Naive thymus-derived CD8-positive, alpha-beta T cell (primary cell): ENCODE measurements at places on chromosomes 4 and X. TPM values are rescaled to one million over a fixed set of nuclear protein-coding genes. Genes with fewer than 3 reads are reported as not detected.

Gene FAM184B
- not detected for total RNA-seq

Gene MAGEB17
- total RNA-seq: not detected

Gene SMIM10L2A
- 5.5 TPM for total RNA-seq

Gene ACE2
- total RNA-seq: not detected

Gene PIR
- total RNA-seq: 0.78 TPM

Gene IL21
- not detected for total RNA-seq

Gene ERCC6L
- 0.22 TPM for total RNA-seq

Gene MAGEA1
- total RNA-seq: not detected

Gene STS
- total RNA-seq: 0.55 TPM

Gene CYP2U1
- 9.7 TPM for total RNA-seq

Gene VSIG4
- 0.60 TPM for total RNA-seq

Gene CA5B
- total RNA-seq: 41.2 TPM

Gene NSG1
- total RNA-seq: 66.3 TPM

Gene VEGFC
- total RNA-seq: not detected

Gene RTL3
- not detected for total RNA-seq

Gene XKRX
- 1.8 TPM for total RNA-seq

Gene ARL9
- 0.55 TPM for total RNA-seq

Gene GYPE
- 5.6 TPM for total RNA-seq
